HCT116 (cell line): ENCODE measurements at places on chromosomes 5 and 9.
A peak's percentile ranks its signal among the peaks of the same experiment; 100 is the strongest.

DNA sequence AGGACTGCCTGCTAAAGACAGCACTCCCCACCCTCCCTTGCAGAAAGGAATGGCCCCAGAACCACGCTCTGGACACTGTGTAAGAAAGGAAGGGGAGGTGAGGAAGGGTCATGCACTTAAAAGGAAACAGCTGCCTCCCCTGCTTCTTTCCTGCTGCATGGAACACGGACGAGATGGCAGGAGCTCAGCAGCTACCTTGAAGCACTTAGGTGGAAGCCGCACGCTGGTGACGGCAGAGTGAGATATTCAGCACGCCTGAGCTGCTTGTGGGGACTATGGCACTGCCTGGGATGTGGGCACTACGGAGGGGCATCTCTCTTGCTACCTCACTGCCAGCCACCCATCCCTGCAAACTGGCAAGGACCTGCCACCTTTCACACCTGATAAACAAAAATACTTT lies 101.5 kb downstream of the VAV2 start:
- no peak for DNase-seq

DNA sequence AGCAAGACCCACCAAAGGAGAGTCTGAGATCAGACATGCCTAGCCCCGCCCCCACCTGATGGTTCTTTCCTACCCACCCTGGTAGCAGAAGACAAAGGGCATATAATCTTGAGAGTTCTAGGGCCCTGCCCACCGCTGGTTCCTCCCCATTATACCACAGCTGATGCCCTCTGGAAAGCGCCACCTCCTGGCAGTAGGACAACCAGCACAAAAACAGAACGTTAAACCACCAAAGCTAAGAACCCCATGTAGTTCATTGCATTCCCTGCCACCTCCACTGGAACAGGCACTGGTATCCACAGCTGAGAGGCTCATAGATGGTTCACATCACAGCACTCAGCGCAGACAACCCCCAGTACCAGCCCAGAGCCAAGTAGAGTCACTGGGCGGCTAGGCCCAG lies 81.2 kb upstream of the TRPC7 start:
- DNase-seq, result peak; percentile 8

- no peak for DNase-seq
Observed at GRCh38 chr9:137123468-137123837, 8.9 kb upstream of the DPP7 start.

GRCh38 chr9:95736891-95737522 lies 138.5 kb upstream of the ERCC6L2 start:
- no peak for DNase-seq

GRCh38 chr5:72628771-72629371 lies 121.7 kb upstream of the ZNF366 start:
- no peak for DNase-seq

DNA sequence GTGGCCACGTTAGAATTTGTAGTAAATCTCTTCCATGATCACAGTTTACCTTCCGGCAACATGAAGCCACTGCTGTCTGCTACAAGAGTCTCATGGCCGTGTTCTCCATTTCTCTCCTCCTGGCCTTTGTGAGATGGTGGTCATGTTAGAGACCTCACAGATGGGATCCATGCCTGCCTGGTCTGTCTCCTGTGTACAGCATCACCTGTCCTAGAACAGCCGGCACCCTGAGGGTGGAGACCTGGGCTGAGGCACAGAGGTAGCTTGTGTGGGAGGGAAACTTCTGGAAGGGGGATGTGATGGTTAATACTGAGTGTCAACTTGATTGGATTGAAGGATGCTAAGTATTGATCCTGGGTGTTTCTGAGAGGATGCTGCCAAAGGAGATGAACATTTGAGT lies 3.1 kb upstream of the FCN2 start:
- DNase-seq, result no peak

DNA sequence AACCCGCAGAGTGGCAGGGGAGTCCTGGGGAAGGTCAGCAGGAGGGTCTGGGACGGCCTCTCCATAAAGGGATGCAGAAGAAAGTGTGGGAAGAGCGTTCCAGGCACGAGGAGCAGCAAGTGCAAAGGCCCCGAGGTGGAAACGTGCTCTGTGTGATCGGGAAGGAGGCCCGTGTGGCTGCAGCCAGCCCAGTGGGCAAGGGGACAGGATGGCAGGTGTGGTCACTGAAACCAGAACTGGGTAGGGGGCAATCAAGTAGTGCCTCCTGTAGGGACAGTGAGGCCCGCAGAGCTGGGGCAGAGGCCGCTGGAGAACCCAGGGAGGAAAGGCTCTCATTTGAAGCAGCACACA lies 16.3 kb upstream of the LAMC3 start:
- no peak for DNase-seq
